ENCODE measurements at places on chromosomes 13 and 19.

GRCh38 chr19:41264581-41265394 is 616 bp downstream of the HNRNPUL1 start:
- DNase-seq = peak; percentile 48

GRCh38 chr19:10007371-10008183 is 2.7 kb downstream of the COL5A3 start:
- DNase-seq = no peak

GRCh38 chr19:55098716-55099556 is 18.5 kb downstream of the PPP1R12C start:
- no peak for DNase-seq

GRCh38 chr13:109412283-109412901 is 374.0 kb downstream of the IRS2 start:
- no peak for DNase-seq

- no peak for DNase-seq
Measured at GRCh38 chr13:35499196-35499662, 22.7 kb upstream of the MAB21L1 start.

- DNase-seq = peak; percentile 77
Measured at GRCh38 chr19:12783291-12783848, 7.9 kb upstream of the JUNB start.

DNA sequence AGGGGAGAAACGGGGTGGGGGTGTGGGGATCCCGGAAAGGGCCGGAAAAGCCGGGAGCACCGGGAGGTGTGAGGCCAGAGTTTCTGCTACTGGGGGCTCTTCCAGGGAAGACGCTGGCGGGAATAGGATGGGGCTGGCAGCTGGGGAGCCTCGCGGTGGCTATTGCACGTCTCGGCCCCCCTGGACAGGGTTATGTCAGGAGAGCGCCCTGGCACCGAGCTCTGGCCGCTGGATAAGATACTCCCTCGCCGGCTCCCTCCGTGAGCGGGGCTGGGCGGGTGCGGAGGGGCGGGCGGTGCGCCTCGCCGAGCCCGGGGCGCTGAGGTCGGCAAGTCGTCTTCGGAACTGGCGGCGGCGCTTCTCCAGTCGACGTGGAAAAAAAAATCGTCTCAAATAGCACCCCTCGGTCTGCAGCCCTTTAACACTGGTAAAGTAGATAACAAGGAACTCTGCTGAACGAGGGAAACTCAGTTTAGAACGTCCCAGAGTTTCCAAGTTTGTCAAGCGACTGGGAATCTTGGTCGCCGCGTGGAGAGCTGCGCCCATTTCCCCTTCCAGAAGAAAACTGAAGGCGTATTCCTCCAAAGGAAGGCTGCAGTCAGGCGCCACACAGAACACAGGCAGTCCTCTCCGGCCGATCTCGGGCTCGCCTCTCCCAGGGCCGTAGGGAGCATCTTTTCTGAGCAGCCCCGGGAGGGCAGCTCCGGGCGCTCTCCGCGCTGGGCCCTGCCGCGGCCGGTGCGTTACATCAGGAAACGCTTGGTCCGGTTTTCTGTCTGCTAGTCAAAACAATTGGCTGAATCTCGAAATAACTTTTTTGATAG is 115.1 kb downstream of the KCNRG start:
- DNase-seq = no peak

GRCh38 chr13:26424181-26424580 is 133.3 kb upstream of the WASF3 start:
- DNase-seq = no peak

DNA sequence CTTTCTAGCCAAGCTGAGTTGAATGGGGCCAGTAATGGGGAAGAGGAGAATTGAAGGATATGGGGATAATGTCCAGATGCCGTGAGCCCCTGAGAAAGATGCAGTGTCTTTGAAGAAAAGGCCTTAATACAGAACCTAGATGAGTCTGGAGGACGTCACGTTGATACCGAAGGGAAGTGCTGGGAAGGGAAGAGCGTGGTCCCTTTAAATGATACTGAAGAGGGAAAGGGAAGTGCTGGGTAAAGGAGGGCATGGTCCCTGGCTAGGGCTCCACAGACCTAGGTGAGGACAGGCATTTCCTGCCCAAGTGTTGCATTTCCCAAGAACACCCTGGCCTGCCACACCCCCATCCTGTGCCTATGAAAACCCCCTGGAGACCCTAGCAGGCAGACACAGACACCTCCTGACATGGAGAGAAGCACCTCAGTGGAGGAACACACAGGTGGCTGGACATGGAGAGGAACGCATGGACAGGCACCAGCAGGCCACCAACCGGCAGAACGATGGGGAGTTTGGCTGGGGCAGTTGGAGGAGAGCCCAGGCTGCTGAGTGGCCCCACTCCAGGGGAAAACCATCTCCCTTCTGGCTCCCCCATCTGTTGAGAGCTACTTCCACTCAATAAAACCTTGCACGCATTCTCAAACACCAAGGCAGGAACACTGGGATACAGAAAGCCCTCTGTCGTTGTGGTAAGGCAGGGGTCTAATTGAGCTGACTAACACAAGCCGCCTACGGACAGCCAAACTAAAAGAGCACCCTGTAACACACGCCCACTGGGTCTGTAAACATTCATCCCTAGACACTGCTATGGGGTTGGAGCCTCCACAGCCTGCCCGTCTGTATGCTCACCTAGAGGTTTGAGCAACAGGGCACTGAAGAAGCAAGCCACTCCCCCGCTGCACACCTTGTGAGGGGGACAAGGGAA is 34.9 kb upstream of the POMP start:
- no peak for DNase-seq

DNA sequence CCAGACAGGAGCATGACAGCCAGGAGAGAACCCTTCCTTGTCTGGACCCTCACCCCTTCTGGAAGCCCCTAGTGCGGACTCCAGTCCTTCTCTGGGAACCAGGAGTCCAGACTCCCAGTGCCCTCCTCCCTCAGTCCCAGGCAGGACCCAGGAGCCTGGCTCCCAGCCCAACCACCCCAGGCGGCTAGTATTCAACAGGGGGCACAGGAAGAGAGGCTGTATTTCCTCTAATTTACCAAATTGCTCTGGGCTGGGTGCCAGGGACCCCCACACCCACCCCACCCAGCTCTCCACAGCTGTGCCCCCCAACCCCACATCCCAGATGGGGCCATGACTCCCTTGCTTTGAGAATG is 3.3 kb downstream of the GRIN2D start:
- no peak for DNase-seq

- no peak for DNase-seq
Measured at GRCh38 chr13:108932196-108932595, 302.8 kb downstream of the MYO16 start.

GRCh38 chr13:44199627-44200207 is 173.9 kb upstream of the SERP2 start:
- DNase-seq = no peak

GRCh38 chr19:23992348-23992747 is 77.7 kb downstream of the ZNF726 start:
- no peak for DNase-seq

GRCh38 chr19:47186446-47187334 is 44.3 kb downstream of the BBC3 start:
- DNase-seq = peak; percentile 79

GRCh38 chr19:3455393-3455955 is 24.9 kb downstream of the SMIM24 start:
- no peak for DNase-seq

GRCh38 chr19:39858541-39858940 is 12.4 kb upstream of the FBL start:
- DNase-seq = no peak

DNA sequence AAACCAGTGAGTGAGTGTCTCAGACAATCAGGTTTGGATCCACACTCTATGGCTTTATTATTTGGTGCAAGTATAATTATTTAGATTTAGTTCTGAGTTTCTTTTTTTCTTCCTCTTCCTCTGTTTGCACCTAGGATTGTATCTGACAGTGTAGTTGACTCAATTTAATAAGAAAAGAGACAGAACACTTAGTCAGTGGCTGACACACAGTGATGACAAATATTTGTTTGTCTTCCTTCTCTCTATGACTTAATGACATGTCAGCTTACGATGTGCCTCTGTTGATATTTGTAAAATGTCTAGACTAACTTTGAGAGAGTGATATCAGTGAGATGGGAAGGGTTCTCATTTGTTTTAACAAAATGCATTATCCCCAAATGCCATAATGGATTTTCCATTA is 129.5 kb upstream of the SLC10A2 start:
- DNase-seq = no peak

DNA sequence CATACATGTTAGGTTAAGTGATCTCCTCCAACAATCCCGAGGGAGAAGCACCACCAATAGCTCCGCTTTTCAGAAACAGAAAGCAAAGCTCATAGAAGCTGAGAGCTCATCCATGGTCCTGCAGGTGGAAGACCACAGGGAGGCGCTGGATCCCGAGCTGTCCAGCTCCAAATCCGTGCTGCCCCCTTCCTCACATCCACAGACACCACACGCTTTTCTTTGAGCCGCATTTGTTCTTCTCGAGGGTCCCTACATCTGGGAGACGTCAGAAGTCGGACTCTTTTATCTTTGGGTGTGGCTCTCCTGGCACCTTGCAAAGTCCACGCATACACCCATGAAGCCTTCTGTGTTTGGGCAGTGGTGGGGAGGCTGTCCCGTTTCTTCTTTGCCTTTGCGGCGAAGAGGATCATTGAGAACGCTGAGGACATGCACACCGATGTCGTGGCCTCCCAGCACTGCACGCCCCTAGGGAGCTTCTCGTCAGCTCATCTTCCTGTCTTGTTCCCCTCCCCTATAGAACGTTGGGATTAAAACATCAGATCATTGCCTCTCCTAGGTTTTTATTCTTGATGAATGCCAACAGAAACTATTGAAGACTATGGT is 184.8 kb downstream of the TEX29 start:
- DNase-seq = no peak

GRCh38 chr19:15584541-15585115 is 30.4 kb upstream of the CYP4F8 start:
- DNase-seq = peak; percentile 67

GRCh38 chr19:45368737-45369340 is 1.5 kb downstream of the ERCC2 start:
- DNase-seq = no peak

DNA sequence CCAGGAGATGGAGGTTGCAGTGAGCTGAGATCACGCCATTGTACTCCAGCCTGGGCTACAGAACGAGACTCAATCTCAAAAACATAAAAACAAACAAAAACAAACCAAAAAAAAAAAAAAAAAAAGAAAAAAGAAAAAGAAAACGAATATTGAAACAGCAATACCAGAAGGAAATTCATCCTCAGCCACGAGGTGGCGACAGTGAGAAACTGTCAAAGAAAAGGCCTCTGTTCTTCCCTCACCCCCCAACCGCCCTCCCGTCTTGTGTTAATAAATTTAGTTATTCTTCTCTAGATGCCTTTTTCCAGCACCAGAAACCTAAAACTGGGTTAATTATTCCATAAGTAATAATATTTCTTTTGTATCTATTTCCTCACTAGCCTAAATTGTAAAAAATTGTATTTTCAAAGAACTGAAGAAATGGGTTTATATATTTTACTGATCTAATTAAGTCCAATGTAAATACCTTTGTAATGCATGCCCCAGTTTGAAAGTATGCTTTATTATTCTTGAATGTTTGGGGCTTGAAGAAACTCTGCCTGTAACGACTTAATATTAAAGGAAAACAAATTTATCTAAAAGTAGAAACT is 38.6 kb downstream of the LIG4 start:
- peak; percentile 19 for DNase-seq

GRCh38 chr19:18520848-18521691 is 800 bp downstream of the ELL start:
- no peak for DNase-seq

DNA sequence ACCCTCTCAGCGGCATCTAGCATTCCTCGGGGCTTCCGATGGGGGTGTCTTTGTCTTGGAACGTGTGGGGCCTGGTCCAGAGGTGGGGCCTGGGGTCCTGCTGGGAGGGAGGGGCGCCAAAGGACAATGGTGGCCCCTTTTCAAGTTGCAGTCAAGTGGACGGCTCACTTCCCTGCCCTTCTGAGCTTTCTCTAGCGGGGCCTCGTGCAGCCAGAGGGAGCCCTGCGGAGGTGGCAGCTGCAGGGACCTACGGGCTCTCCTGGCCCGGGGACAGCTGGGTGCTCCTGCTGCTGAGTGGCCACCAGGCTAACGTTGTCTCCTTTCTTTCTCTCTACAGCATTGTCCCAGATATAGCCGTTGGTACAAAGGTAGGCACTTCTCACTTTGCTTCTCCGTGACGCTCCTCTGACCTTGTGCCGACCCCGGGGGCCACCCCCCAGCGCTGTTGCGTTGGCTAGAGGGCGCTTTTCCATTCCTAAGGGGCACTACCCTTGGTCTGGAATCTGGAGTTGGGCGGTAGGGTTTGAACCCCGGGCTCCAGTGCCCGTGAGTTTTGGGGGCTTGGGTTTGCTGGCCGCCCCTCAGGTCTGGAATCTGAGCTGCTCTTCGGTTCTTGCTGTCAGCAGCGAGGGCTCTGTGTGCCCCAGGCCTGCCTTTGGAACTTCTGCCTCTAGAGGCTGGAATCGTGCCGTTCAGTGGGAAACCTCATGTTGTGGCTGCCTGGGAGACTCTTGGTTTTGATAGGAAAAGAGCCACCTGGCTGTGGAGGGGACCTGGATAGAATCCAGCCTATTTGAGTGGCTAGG is 2.0 kb downstream of the PTBP1 start:
- DNase-seq = no peak

DNA sequence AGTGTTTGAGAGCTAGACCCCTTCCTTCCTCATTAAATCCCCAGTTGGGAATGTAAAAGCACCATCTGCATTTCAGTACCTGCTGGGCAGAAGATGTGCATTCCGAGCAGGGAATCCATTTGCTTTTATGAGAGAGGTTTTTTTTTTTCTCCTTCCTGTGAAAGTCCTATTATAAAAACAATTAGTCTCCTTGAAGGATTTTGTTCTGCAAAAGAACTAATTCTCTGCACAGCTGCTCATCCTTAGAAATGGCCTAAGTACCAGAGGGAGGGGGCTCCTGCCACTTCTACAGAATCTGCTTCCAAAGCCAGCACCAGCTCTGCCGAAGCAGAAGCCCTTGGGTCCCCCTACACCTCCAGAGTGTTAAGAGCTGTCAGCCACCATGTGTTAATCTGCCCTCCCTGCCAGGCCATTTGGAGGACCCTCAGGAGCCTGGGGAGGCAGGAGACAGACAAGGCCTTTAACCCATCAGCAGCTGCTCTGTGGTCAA is 36.4 kb upstream of the SERPINE3 start:
- no peak for DNase-seq

DNA sequence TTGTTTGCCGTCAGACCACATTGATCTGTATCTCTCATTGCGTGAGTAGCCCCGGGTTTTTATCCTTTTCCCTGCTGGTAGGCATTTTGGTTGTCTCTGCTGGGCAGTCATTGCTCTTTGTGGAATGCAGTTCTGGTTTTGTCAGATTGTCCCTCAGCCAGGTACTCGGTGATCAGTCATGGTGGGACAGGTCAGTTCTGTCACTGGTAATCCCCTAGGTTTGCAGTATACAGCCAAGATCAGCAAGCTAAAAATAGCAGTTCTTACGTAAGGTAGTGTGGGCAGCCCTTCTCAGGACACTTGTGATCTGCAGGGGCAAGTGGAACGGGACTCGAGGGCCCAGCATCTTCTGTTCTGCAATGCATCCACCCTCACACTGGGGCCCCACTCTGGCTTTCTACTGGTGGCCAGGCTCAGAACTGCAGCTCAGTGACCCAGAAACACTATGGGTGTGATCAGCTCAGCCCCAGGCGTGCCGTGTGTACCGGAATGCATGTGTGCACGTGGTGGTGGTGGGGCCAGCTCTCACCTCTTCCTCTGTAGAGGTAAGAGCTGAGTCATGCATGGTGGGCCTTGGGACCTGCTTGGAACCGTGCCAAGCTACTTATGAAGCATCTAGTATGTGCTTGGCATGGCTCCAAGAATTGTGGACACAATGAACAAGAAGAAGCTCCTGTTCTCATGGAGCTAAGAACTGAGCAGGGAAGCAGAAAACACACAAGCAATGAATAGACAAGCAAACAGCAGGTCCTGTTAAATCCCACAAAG is 6.3 kb downstream of the PLEKHF1 start:
- DNase-seq = peak; percentile 87

GRCh38 chr13:95035311-95036109 is 265.7 kb downstream of the ABCC4 start:
- no peak for DNase-seq

All from stimulated activated CD8-positive, alpha-beta memory T cell treated with anti-CD3 and anti-CD28 coated beads, Interleukin-15, amount 100 ng/mL, for 48 hours (primary cell).